ENCODE measurements at places on chromosomes 7 and 10.

DNA sequence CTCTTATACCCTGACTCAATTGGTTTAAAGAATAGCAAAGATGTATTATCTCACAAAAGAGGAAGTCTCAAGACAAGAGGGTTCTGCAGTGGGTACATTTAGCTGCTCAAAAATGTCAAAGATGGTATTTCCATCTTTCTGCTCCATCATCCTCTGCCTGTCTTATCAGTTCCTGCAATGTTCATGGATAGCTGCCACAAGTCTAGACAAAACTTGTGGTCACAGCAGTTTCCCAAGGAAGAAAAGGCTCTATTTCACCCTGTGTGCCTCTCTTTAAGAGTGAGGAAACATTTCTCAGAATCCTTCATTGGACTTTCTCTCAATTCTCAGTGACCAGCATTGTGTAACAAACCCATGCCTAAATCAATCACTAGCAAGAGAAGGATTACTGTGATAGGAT, 634.2 kb upstream of the AUTS2 start:
- DNase-seq, result peak; percentile 10

GRCh38 chr10:91557651-91558111, 75.2 kb downstream of the PPP1R3C start:
- no peak for DNase-seq

DNA sequence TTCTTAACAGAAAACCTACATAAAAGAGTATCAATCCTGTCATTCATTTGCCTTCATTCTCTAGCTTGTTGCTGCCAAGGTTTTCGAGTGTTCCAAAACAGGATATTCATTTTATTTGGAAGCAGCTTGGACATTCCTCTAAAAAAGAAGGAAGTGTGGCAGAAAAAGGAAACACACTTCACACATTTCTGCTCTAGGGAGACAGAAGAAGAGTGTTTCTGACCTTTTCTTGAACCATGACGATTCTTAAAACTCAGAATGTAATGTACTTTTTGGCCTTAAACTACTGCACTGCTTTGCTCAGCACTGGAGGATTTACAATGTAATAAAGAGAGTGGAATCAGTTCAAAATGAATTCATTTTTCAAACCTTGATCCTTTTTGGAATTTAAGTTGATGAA, 81.3 kb downstream of the SEMA3A start:
- no peak for DNase-seq

DNA sequence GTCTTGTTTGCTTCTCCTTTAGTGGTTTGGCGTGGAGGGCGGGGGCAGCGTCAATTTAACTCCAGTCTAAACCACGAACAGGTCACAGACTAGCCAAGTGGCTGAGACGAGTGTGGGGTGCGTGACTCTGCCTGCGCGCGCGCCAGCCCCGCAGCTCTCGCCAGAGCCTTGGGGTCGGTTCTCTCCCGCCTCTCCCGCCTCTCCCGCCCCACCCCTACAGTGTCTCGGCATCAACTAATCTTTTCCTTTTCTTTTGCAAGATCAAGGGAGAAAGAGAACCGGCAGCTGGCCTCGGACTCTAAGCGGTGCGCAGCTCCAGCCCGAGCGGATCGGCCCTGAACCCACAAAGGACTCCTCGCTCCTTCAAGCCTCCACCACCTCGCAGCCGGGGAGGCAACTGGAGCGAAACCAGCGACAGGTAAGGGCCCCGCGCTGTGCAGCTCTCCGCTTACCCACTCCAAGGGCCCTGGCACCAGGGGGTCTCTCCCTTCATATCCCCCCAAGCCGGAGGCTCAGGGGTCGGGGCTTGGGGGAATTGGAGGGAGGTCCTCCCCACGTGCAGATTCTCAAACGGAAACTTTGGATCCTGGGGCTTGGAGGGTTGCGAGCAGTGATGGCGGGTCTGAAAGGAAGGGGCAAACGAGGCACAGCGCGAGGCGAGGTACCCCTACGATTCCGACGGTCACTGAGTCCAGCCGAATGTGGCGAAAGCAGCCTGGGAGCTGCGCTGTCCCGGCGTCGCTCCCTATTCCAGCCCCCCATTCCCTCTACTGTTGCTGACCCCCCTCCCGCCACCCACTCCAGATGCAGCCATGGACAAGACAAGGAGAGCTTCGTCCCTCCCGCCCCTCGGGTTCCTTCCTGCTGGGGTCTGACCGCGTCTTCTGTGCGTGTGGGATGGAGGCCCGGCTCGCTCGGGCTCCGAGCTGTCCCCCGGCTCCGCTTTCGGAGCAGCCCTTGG, 829 bp downstream of the CHRM2 start:
- no peak for DNase-seq

DNA sequence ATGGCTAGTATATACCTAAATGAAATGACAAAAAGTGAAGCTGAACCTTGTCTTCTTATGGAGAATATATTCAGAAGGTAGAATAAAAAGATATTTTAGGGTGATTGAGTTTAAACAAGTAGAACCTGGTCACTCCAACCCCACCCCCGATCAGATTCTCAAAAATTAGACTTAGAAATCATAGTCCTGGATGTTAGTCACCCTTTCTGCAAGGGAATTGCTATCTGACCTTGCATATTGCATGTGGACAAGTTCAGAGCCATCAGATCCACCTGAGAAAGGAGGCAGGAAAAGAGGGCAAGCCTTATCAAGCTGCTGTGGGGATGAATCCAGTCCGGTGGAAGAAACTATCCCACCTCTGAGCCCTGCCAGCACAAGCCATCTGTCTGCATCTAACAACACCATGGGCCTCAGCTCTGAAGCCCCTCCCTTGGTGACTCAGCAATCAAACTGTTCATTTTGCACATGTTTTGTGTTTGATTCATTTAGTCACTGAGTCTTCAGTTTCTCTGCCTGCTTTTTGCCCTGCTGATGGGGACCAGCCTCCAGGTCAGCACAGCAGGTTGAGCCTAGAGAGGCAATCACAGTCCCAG, 727.3 kb downstream of the AUTS2 start:
- peak; percentile 24 for DNase-seq

DNA sequence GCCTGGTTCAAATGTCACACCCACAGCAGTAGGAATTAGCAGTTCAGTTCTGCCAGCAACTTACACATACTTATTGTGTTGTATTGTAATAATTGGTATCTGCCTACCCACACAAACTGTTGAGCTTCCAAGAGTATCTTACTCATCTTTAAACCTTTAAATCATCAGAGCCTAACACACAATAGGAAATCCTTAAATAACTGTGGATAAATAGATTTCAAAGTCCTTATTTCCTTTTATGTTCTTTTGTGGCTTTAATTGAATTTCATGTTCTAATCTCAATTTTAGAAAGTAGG, 3.9 kb downstream of the CASD1 start:
- no peak for DNase-seq

- DNase-seq, result peak; percentile 47
Observed at GRCh38 chr7:46257761-46258448, 336.8 kb upstream of the IGFBP3 start.

DNA sequence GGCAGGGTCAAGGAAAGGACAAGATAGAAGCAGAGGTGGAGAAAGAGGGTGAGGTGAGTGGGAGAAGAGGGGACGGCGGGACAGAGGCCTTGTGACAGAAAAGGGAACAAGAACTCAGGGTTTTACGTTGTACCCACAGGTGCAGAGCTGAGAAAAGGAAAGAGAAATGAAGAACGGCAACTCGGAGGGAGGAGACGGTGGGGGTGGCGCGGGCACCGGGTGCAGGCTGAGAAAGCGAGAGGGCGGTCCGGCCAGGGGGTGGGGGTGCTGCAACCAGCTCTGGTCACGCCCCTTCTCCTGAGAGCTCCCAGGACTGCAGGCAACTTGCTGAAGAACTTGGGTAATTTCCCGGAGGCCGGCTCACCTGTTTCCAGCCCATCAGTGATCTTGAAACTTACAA, 65.3 kb downstream of the CARD11 start:
- no peak for DNase-seq

DNA sequence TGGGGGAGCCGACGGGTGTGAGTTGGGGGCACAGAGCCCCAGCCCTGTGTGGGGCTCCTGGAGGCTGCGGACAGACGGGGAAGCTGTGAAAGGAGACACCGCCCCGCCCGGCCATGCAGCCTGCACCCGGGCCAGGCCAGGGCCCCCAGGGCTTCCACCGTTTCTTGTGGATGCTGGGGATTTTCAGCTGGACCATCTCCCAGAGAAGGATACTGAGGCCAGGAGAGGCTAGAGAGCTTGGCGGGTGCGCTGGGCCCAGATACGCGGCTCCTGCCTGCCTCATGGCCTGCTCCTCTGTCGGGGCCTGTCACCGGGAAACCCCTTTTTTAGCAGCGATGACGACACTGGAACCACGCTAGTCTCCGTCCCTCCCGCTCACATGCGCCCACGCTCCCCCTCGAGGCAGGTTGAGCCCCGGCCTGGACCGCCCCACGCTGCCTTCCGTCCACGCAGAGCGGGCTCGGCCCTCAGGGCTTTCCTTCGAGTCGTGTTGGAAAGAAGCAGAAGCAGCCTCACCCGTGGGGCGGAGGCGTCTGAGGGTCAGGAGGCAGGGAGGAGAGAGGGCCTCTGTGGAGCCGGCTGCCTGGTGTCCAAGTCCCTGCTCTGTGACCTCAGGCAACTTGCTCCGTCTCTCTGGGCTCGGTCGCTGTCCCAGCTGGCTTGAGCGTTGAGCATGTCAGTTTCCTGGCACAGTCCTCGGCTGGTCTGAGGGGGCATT, 11.7 kb downstream of the TMEM184A start:
- no peak for DNase-seq

DNA sequence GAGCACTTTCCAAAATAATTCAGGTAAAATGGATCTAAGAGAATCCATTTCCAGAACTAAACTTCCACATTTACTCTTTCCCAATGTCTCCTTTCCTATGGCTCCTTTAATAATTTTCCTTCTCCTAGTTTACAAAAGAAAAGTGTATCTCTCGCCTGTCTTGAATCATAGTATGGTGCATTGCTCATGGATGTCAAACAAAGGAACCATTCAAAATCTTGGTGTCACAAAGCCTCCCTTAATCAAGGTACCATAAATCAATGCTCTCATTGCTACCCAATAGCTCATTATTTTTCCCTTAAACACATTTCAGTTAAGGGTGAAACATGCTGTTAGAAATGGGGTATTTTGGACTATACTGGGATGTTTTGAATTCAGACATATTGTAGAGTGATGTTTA, 57.6 kb upstream of the KCNMA1 start:
- DNase-seq, result no peak

DNA sequence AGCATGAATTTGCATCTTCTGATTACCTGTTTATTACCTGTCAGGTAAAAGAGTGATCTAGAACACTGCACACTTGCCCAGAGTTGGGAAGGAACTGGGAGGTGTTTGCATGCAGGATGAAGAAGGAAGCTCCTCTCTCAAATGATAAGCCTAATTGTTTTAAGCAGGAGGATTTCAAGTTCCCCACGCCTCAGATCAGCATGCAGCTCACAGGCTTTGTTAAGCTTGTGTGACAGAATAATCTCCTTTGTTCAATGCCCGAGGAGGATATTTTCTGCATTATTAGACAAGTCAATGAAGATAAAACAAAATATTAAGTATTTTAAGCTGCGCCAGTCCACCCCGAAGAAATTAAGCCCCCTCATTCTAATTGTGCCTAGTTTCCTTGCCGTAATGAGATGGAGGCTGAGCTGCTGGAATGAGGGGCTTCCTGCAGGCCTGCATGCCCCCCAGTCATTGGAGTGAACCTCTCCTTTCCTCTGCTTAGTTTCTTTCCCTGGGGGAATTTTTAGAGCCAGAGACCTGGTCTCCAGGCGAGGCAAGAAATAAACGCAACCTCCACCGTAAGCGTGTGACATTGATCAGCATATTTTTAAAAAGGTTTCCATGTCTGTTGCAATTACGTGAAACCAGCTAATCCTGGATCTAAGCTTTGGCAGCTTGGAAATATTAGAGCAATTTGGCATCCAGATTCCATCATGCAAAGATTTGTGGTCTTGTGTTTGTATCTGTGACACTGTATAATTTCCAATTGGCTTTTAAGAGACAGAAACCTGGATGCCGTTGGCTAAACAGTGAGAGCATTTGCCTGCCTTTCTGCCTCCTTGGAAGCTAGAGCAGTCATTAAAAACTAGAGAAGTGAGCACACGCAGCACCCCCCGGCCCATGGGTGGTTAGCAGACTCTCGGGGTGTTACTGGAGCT, 376.0 kb downstream of the GALNT17 start:
- DNase-seq, result no peak

GRCh38 chr7:150778738-150779301, 21.3 kb downstream of the TMEM176B start:
- DNase-seq, result peak; percentile 58

- DNase-seq, result no peak
Observed at GRCh38 chr10:71840958-71841335, 10.1 kb downstream of the PSAP start.

- no peak for DNase-seq
Observed at GRCh38 chr7:78543976-78544375, 745.4 kb downstream of the PHTF2 start.

DNA sequence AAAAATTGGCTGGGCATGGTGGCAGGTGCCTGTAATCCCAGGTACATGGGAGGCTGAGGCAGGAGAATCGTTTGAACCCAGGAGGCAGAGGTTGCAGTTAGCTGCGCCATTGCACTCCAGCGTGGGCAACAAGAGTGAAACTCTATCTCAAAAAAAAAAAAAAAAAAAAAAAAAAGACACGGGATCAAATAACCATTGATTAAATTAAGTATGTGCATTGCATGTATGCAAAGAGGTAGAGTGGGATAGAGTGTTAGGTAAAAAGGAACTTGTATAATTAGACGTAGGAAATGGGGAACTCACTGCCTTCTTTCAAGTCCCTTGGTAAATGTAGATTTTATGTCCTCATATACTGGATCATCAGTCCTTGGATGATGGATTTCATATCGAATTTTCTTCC, 13.1 kb downstream of the VCL start:
- no peak for DNase-seq

- DNase-seq, result no peak
Observed at GRCh38 chr7:67654642-67655041, 658.0 kb downstream of the TYW1 start.

GRCh38 chr10:11243425-11244222, 226.0 kb downstream of the CELF2 start:
- DNase-seq, result no peak

- no peak for DNase-seq
Observed at GRCh38 chr7:127781081-127781480, 129.1 kb downstream of the SND1 start.

DNA sequence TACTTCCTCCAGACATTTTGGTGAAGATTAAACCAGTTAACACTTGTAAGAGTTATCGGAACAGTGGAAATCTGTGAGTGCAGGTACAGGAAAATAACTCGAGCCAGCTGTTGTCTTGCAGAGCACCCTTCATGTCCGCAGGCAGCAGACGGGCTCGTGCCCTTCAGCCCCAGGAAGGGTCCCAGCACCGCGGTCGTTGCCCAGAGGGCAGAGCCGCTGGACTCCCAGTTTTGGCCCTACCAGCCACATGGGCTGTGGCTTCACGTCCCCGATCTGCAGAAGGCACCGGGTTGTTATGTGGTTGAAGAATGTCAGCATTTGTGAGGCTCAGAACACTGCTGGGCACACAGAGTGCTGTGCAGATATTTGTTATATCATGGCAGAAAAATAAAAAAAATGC, 7.2 kb upstream of the ADARB2 start:
- no peak for DNase-seq

All from HTR-8/SVneo (cell line).